Left lung (tissue), 14 donors: ENCODE measurements at places on chromosomes 13 and 19. TPM values are rescaled to one million over a fixed set of nuclear protein-coding genes. Genes with fewer than 3 reads are reported as not detected.

The ZNF99 gene
- 0.61 TPM for polyA plus RNA-seq

The RAB3A gene
- polyA plus RNA-seq = 3.8 TPM

The KCNJ14 gene
- polyA plus RNA-seq = 1.1 TPM

The PLK5 gene
- 0.09 TPM for polyA plus RNA-seq

The PROZ gene
- polyA plus RNA-seq = 0.55 TPM

The YJEFN3 gene
- polyA plus RNA-seq = 13.6 TPM

The ZNF554 gene
- 8.5 TPM for polyA plus RNA-seq

The ZNF580 gene
- 37.8 TPM for polyA plus RNA-seq

The NLRP9 gene
- polyA plus RNA-seq = not detected

The ZNF85 gene
- polyA plus RNA-seq = 19.9 TPM

The ERICH4 gene
- 0.55 TPM for polyA plus RNA-seq

The FGF21 gene
- polyA plus RNA-seq = not detected

The PSG7 gene
- polyA plus RNA-seq = not detected

The LSR gene
- 59.0 TPM for polyA plus RNA-seq

The PRTN3 gene
- polyA plus RNA-seq = 1.5 TPM

The BRME1 gene
- polyA plus RNA-seq = 7.8 TPM
